ENCODE measurements at places on chromosomes 1 and 21.
A peak's percentile ranks its signal among the peaks of the same experiment; 100 is the strongest.

DNA sequence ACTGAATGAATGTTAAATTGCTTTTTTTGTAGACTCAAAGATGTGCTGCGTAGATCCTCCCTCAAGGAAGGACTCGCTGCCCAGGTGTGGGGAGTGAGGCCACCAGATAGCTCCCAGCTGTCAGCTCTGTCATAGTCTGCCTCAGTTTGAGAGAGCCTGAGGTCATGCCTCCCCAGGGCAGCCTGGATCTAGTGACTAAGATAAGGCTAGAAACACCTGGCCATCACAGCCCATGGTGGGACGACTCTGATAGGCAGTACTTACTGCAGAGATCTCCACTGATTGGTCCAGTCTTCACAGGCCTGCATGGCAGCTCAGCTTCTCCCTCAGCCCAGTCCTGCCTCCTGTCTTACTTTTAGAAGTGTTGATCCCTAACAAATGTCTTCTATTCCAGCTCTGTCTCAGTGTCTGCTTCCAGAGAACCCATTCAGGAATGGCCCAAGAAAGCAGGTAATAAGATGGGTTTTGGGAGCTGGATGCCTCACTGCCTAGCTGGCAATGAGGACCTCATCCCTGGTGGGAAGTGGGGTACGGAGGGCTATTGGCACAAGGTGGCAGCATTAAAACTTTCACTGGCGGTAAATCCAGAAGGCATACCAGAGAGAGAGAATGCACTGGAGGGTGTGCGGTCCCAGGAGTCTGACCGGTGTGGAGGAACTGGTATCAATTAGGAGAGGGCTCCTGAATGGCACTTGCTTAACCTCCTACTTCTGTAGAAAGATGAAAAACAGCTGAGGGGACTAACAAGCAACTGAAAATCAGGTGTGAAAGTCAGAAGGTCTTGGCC is 55.3 kb upstream of the GPR37L1 start:
- no peak for DNase-seq

DNA sequence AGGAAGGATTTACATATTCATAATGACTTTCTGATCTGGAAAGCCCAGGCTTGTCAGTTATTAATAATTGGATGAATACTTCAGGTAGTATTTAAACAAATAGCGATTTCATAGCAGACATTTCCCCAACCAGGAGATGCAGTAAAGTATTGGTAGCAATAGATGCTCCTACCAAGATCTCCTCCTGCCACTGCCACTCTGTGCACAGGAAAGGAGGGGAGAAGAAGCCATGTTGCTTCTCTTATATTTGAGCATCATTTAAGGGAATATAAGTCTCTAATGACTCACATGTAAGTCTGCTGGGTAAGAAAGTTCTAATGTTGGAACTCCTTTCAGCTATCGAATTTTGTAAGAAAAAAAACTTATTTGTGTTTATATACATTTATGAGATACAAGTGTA is 420 bp upstream of the IFI16 start:
- DNase-seq: no peak

GRCh38 chr1:47996406-47997226 is 569 bp downstream of the TRABD2B start:
- no peak for DNase-seq

DNA sequence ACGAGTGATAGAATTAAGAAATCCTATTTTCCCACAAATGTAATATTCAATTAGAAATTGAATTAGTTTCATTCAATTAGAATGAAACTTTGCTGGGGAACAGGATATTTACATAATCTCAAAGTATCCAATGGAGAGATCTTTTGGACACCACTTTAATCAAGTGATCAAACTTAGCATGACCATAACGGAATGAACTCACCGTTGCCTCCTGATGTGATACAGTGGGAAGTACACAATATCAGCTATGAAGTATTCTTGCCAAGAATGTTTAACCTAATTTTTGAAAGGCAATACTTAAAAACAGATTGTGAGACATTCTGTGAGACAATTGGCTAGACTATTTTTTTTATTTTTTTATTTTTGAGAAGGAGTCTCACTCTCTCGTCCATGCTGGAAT is 16.6 kb downstream of the CDKN2C start:
- DNase-seq: no peak

DNA sequence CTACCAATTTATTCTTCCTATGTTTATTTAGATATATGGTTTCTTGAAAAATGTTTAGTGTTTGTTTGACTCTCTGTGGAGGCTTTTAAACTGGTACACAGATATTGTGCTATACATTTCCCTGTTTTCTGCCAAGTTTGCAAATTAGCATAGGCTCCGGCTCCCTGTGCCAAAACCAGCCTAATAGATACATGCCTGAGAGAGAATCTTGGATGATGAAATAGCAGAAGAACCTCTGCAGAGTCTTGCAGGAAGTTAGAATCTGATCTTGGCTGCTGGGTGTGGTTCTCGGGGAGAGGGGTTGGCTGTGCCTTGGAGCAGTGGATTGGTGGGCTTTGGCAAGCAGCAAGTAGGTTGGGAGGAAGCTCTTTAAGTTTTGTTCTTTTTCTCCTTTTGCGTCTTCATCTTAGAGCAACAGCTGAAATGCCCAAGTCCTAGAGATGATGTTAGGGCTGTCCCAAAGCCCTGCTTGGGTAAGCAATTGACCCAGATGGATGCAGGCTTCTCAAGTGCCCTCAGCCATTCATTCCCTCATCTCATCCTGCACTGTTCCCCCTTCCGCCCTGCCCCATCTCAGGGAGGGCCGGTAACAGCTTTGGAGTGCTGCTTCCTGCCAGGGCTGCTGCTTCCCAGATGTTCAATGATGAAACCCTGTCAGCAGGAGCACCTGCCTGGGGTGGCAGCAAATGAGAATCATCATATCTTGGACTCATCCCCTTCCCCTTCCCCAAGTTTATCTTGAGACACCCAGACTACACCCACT is 9.3 kb downstream of the PLA2G2A start:
- DNase-seq: no peak

GRCh38 chr1:166972193-166972592 is 3.1 kb downstream of the ILDR2 start:
- no peak for DNase-seq

DNA sequence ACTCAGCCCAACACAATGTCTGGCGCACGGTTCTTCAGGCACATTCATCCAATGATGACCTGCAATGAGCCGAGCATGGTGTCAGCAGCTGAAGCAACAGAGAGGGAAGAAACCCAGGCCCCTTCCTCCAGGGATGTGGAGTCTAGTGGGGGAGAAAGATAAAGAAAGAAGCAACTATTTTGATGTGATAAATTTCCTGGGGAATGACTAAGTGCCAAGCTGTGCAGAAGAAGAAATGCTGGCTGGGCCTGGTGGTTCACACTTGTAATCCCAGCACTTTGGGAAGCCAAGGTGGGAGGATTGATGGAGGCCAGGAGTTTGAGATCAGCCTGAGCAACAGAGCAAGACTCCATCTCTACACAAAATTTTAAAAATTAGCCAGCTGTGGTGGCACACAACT is 561.8 kb downstream of the KIF26B start:
- DNase-seq: no peak

DNA sequence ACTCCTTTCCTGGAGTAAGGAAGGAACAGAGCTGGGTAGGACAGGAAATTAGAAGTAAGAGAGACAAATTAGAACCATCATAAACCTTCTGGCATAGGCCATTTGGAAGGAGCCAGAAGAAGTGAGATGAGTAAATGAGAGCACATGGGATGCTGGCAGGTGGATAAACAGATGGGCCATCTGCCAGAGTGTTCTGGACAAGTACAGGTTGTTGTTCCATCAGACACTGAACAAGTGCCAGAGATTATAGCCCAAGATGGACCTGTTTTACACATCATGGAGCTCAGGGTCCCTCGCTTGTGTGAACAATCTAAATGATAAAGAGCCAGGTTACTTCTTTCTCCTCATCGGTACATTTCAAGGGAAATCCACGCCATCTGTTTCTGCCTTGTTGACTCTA is 200.3 kb downstream of the HHIPL2 start:
- DNase-seq: no peak

- no peak for DNase-seq
Measured at GRCh38 chr1:27588256-27589232, 15.4 kb downstream of the AHDC1 start.

DNA sequence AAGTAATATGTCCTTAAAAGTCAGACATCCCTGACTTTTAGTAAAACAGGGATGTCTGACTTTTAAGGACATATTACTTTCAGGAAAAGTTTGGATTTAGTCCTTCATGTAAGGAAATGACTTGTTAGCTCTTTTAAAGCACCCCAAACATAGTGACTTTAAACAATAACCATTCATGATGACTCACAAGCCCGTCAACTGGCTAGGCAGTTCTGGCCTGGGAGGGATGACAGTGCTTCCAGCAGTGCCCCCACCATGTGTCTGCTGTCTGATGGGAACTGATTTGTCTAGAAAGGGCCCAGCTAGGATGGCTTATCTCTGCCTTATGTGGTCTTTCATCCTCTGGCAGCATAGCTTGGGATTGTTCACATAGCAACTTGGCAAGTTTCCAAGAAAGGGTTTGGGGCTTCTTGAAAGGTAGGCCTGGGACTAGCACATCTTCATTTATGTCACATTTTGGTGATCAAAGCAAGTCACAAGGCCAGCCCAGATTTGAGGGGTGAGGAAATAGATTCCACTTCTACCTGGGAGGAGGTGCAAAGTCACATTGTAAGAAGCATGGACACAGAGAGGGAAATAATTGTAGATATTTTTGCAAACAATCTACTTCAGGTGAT is 143.5 kb downstream of the C1orf94 start:
- DNase-seq: no peak

GRCh38 chr1:36927826-36928225 is 106.5 kb downstream of the GRIK3 start:
- DNase-seq: no peak

- DNase-seq: no peak
Measured at GRCh38 chr1:51284487-51284954, 45.8 kb downstream of the TTC39A start.

DNA sequence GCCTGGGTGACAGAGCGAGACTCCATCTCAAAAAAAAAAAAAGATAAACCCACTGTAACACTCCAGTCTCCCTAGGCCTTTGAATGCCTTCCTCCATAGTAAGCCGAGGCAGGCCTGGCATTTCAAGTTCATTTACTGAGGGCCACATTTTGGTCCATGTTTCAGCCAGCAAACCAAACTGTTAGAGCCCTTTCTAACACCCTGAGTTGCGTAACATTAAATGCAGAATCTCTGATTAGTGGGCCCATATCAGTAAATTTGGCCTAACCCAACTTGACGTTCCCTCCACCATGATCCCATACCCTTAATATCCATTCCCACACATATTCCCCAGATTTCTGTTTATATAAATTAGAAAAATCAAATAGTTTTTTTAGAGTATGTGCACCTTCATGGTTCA is 12.4 kb downstream of the MPZL1 start:
- no peak for DNase-seq

- no peak for DNase-seq
Measured at GRCh38 chr1:67918067-67918466, 84.8 kb upstream of the GNG12 start.

DNA sequence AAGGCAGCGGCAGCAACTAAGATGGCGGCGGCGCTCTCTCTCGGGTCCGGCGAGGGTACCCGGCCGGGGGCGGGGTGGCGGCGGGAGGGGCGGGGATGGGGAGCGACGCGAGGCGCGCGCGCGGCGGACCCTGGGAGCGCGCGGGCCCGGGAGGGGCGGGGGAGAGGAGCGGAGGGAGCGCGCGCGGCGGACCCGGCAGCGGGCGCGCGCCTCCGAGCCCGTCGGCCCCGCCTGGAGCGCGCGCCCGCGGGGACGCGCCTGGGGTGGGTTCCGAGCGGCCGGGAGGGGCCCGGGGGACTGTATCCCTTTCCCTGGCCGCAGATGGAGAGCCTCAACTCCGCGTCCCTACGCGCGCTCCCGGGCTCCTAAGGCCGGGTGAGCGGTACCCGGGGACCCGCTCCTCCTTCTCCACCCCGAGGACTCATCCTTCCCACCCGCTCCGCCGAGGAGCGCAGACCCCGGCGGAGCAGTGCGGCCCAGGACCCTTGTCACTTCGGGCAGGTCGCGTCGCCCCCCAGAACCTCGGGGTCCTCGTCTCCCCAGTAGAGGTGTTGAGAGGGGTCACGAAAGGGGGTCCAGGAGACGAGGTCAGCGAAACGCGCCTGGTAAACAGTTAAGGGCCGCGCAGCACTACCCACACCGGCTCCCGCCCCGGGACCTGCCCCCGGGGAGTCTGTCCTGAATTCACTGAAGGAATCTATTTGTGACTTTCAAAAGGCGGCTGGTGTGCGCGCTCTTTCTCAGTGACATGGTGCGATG is at the start of gene CLSTN1:
CLSTN1 (minus strand) TSS at position 23 of the 759 bp plus-strand sequence. CDS start 232 bp downstream, outside the sequence.
- DNase-seq: peak; percentile 86

DNA sequence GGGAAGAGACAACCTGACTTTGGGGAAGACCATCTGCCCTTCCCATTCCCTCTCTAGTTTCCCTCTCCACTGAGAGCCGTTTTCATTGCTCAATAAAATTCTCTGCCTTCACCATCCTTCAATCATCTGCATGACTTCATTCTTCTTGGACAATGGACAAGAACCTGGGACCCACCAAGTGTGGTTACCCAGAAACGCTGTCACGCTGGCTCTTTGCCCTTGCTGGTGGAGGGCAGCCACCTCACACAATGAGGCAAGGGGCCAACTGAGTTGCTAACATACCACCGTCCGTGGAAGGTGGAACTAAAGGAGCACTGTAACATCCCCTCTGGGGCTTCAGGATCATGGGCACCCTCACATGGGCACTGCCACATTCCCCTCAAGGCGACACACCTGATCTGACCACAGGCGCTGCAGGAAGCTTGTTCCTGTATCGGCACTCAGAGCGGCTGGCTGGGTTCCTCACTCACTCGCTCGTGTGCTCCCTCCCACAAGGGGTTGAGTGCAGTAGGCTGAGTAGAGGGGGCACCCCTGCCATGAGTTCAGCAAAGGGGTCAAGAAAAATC is 652.4 kb downstream of the PLPP3 start:
- no peak for DNase-seq

DNA sequence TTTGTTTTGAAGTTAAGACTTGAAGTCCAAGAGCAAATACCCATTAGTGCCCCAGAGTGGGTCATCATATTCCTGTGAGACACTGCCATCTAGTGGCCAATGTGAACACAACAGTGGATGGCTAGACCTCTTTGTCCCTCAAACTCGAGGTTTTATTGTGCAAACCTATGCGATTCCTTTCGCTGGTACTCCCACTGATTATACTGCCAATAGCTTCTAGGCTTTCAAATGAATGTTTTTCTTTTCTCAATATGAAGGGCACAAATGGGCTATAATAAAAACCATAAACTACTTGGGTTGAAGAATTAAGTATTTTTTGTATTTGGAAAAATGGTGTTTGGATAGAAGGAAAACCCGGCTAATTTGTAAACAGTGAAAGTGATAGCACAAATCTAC is 100.4 kb upstream of the ZNF281 start:
- peak; percentile 20 for DNase-seq

GRCh38 chr1:91742848-91743292 is 143.1 kb downstream of the TGFBR3 start:
- no peak for DNase-seq

DNA sequence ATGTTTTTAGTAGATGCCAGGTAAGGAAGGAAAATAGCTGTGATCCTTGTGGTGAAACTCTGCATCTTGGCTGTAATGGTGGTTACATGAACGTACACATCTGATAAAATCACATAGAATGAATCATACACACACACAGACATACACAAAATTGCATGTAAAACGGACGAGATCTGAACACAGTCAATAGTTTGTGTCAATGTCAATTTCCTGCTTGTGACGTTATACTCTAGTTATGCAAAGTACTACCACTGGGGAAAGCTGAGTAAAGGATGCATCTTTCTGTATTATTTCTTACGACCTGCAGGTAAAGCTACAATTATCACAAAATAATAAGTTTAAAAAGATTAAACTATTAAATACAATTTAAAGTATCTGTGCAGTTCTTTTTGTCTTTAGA is 493.7 kb upstream of the ZP4 start:
- DNase-seq: no peak
